AG04450 (cell line): ENCODE measurements at places on chromosomes 3 and 15.

- no peak for DNase-seq
Observed at GRCh38 chr3:126847061-126847460, 135.9 kb upstream of the PLXNA1 start.

DNA sequence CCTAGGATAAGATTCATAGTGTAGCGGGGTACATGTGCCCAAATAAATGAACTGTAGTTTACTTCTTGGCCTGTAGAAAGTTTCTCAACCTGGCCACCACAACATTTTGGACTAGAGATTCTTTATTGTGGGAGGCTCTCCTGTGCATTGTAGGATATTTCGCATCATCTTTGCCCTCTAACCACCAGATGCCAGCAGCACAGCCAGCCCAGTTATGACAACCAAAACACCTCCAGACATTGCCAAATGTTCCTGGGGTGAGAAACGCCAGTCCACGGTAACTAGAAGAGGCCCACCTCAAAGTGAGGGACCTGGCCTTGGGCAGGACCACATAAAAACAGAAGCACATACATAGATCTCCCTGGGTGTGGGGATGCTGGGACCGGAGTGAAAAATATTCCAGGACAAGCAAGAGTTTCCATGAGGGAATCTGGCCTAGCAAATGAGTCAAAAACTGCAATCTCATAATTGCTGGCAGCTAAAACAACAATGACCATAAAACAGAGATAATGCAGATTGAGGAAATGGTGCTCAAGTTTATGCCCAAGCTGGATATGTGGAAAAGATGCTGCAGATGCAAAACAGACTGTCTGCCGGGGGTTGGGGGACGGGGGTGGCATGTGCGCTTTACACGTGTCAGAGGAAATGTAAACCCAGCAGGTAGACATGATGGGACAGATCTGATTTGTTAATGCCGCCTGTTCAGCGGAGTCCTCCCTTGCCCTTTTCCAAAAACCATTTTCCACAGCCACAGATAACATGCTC is 39.7 kb downstream of the ARHGEF3 start:
- DNase-seq = no peak

DNA sequence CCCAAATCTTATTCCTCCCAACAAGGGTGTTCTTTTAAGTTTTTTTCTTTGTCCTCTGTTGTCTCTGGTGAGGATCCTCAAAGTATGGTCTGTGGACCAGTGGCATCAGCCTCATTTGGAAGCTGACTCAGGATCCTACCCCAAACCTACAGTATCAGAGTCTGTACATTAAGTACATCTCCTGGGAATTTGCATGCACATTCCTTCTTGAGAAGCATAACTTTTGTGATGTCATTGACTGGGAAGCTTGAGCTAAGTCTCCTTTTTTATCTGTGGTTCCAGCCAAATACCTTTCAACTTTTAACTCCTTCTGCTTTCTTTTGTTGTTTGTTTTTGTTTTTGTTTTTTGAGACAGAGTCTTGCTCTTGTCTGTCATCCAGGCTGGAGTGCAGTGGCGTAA is 40.5 kb downstream of the ARMC8 start:
- peak; percentile 21 for DNase-seq

- DNase-seq = no peak
Observed at GRCh38 chr15:68517285-68517761, 61.5 kb upstream of the CORO2B start.

DNA sequence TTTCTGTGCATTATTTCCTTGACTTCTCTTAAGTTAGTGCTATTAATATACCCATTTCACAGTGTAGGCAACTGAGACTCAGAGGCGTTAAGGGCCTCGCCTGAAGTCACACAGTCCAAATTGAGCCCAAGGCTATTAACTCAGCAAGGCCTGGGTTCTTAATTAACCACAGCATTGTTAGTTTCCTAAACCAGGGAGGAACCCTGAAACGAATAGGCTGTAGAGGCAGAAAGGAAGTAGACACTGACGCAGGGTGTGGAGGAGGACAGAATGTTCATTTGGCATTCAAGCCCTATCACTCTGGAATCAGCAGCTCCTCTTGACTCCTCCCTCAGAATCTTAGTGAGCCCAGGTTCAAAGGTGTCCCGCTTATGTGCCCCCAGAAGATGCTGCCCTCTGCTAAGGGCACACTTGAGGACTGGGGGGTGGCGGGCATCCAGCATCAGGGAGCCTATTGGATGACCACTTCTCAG is 13.9 kb downstream of the ARHGEF3 start:
- no peak for DNase-seq

GRCh38 chr3:99960941-99961340 is 143.3 kb downstream of the CMSS1 start:
- DNase-seq = no peak

DNA sequence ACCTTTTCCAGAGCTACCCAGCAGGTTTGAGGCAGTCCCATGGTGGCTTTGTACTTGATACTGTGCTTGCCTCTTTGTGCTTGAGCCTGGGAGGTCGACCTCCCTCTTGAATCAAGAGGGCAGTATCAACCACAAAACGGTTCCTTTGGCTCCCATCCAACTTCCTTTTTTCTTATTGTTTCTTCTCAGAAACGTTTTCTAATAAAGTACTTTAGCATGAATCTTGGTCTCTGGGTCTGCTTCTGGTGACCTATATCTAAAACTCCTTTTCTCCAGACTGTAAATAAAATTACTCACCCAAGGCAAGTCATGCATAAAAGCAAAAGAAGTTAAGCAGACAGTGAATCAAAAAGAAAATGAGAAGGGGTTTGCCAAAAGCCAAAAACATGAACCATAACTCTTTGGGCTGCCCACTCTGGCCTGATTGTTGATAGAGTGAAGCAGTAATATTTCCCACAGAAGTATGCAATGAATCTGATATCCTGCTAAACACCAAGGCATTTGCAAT is 112.2 kb upstream of the SLC4A7 start:
- no peak for DNase-seq

DNA sequence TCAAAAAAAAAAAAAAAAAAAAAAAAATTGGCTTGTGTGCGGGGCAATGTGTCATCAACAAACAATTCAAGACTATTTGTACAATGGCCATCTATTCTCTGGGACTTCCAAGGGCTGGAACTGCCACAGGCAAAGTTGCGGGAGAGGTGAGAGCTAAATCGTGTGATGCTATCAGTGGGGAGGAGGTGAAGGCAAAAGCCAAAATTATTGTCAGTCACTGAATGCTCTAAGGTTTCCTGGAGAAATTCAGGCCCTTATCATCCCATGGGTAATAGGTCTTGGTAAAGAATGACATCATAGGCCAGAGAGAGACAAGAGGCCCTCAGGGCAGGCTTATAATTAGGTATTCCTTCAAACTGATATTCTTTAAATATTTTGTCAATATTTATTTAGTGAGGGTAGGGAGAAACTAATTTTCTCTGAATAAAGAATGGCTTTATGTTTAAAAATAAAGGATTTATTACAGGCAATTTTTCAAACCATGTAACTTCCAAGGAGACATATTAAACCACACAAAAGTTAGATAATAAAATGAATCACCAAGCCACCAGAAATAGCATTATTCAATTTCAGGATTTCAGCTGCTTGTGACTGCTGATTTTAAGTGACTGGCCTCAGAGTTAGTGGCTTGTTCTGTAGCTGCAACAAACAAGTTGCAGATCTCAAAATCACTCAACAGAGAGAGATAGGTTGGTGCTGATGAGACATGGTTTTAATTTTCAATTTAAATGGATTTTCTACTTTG is 226.3 kb upstream of the MRPL3 start:
- DNase-seq = no peak

GRCh38 chr3:107368654-107369398 is 8.4 kb upstream of the CCDC54 start:
- DNase-seq = no peak

DNA sequence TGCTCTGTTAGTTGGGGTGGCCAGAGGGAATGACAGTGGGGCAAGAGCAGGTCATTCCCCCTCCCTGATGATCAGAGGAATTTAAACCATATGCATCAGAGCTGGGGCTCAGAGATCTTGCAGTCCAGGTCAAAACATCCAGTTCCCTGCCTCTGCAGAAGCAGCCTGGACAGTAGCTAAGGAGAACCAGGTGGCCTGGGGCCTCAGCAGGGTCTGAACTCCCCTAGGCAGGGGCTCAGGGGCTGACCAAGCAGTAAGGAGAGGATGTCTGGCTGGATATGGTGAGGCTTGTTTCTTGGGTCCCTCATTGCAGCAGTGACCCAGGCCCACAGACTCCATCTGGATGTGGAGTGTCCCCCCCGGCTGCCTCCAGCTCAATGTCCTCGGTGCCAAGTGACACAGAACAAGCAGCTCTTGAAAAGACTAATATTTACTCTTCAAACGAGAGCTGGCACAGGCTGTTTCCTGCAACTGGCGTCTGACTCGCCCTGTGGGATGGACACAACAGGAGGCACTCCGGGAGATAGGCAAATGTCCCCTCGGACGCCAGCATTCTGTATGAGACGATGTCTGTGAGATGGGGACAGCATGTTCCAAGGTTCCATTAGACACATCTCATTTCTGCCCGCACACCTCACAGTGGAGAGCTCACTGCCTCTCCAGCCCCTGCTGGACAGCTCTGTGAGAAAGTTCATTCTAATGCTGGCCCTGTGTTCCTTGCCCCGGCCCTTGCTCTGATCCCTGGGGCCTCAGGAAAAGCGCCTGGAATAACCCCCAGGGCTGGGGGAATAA is 37.1 kb downstream of the SEC22C start:
- no peak for DNase-seq

GRCh38 chr3:70832089-70832833 is 519.8 kb upstream of the MDFIC2 start:
- DNase-seq = peak; percentile 59

DNA sequence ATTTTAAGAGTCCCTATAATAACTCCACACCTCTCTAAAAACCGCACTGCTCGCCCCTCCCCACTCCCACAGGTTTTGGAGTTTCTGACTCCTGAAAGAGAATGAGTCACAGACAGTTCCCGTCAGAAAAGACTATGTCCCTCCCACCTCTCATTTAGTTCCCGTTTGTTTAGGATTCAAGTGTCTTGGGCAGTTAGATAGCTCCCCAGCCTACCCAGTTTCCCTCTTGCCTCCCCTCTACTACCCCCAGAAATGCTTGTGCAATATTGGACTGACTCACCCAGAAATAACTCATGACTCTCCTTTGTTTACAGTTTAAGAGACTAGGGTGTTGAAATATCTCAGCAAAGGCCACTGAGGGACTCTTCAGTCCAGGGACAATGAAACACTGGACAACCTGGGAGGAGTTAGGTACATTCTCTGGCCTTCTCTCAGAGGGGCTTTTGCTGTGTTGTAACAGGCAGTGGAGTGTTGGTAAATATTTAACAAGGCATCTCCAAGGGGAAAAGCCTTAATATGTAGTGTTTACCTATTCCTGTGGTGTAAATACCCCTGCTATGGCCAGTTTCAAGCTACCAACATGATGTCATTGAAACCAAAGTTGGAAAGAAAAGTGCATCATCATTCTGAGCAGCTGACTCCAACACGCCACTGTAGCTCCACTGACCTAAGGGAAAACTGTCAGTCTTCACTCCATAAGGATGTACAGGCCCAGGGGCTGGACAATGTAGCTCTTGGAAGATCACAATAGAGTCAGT is 96.1 kb upstream of the CHD2 start:
- peak; percentile 100 for DNase-seq

DNA sequence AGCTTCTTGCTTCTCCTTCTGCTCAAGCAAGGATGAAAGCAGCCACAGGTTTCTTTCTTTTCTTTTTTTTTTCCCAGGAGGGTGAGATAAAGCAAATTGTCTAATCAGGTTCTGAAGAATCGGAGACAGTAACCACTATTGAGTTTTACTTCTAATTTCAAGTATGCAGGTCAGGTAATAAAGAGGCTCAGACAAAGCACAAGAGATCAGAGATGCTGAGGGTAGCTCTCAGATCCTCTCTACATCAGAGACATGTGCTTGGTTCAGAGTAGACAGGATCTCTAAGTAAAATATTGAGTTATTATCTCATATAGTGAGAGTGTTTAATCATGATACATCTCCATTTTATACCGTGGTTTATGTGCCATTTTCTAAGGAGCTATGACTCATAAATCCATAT is 168.5 kb downstream of the NFKBIZ start:
- no peak for DNase-seq

- no peak for DNase-seq
Observed at GRCh38 chr3:107201146-107201545, 176.1 kb upstream of the CCDC54 start.

DNA sequence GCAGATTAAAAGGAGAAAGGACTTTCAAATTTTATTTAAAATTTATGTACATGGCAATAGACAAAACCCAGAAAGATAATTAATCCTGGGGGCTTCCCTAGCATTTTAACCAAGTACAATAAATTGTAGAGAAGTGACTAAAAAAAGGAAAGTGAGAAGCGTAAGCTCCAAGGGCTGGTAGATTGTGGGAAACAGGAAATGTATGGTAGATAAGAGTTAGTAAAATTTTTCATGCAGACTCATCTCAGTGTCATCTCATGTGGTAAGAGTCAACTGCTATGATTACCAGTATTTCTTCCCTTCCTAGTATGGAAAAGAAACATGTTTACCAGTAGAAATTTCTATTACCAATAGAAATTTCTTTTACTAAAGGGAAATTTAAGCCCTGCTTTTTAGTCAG is 464.3 kb upstream of the AGTR1 start:
- DNase-seq = no peak

- DNase-seq = no peak
Observed at GRCh38 chr3:34015204-34016142, 217.0 kb downstream of the PDCD6IP start.

- no peak for DNase-seq
Observed at GRCh38 chr3:59043391-59043790, 6.4 kb downstream of the CFAP20DC start.

DNA sequence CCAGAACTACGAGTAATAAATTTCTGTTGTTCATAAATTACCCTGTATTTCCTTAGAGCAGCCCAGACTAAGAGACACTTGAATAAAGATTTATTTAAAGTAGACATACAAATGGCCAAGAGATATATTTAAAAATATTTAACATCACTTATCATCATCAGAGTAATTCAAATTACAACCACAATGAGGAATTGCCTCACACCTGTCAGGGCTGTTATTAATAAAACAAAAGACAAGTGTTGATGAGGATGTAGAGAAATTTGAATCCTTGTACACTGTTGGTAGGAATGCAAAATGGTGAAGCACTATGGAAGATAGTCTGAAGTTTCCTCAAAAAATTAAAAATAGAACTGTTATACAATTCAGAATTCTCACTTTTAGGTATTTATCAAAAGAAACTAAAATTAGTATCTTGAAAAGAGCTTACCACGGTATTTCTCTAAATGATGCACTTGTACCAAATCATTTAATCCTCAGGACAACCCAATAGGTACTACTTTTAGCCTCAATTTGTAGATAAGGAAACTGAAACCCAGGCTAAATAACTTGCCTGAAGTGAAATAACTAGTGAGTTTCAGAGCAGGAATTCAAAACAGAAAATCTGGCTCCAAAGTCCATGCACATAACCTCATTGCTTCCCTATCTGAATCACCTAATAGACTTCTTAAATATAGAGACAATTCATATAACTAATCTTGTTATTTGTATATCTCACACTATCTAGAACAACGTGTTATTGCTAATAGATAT is 69.4 kb downstream of the ZBTB20 start:
- no peak for DNase-seq
